Type B pancreatic cell (in vitro differentiated cells): ENCODE measurements at places on chromosomes 5 and 9. TPM values are rescaled to one million over a fixed set of nuclear protein-coding genes. Genes with fewer than 3 reads are reported as not detected.

LPAR1 gene
- total RNA-seq, result 15.3 and 32.8 TPM in 2 replicates

ANKRD31 gene
- 0.34 and 0.45 TPM in 2 replicates for total RNA-seq

DNA sequence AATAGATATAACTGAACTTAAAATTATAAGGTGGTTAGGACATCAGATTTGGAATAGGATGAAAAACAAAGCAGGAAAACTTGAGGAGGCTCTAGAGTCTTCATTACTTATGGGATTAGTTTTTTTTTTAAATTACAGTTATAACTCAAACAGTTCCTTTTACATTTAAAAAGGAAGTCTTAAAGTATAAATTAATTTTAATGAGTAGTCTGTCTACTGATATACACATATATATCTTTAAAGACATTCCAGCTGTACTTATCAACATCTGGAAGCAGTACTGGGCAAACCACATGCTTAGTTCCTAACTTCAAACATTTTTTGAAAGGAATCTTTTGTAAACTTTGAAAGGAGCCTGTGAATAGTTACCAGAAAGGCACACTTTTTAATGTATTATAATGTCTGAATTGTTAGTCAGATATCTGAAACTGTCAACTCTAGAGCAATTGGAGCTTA, 6.0 kb downstream of the ACTBL2 start:
- no peak overlapping the region for H3K27ac ChIP-seq
- H3K4me3 ChIP-seq, result no peak overlapping the region
- no peaks in the 10 kb centered on the region for H3K27me3 ChIP-seq
- peaks cover 11% of the 10 kb centered on the region for H3K4me1 ChIP-seq
- no peaks in the 10 kb centered on the region for H3K36me3 ChIP-seq

DNA sequence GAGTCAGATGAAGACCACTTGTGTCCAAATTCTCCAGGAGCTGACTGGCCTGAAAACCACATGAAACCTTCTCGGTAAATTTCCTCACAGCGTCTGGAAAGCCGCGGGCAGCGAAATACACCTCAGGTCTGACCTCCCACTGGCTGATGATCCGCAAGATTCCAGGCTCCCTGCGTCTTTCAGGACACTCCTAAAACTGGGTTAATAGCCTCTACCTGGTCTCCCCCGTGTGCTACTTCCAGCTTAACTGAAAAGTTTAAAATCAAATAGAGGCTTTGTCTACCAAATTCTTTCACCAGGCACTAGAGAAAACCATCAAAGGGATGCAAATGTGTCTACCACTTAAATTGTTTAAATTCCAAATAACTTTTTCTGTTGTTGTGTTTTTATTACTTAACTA, 312.6 kb downstream of the DRD1 start:
- H3K36me3 ChIP-seq, result peaks cover 3% of the 10 kb centered on the region
- H3K27me3 ChIP-seq, result peaks cover 19% of the 10 kb centered on the region
- no peak overlapping the region for H3K27ac ChIP-seq
- H3K4me3 ChIP-seq, result no peak overlapping the region
- no peak for DNase-seq

DNA sequence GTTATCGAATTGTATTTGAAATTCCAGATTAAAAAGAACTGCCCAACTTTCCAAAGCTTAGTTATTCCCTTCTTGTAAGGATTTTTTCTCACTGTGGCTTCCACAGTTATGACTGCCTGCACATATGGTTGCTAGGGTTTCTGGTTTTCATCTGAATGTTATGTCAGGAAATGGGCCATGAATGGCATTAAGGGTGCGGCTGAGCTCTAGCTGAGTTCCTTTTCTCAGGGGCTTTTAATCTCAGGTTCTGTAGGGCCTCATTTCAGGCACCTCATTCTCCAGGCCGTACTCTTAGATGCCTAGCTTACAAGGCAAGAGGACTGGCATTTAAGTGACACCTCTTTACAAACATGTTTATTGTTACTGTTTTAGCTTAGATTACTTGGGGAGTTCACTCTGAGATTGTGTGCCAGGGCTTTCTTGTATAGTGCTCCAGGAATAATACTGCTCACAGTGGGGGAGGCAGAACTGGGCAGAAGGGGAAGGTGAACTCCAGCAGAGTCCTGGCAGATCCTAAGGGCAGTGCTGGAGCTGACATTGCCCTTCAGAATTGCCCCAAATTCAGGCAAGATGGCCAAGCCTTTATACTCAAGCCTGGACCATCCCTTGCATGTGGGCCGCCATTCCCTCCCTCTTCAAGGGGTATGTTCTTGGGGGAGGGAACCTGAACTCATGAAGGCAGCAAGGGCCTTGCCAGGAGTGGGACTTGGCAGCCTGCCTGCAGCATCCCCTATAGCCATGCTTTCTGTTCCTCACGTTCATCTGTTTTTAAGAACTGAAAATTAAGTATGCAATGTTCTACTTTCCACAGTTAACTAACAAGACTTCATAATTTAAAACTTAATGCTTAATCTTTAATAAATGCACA, 111.5 kb downstream of the KDM4C start:
- H3K27me3 ChIP-seq, result no peaks in the 10 kb centered on the region
- no peak overlapping the region for H3K4me3 ChIP-seq
- DNase-seq, result no peak
- H3K27ac ChIP-seq, result no peak overlapping the region
- H3K36me3 ChIP-seq, result peaks cover 9% of the 10 kb centered on the region
- peaks cover 10% of the 10 kb centered on the region for H3K4me1 ChIP-seq

- no peaks in the 10 kb centered on the region for H3K4me1 ChIP-seq
- H3K27me3 ChIP-seq, result no peaks in the 10 kb centered on the region
- no peak overlapping the region for H3K4me3 ChIP-seq
- no peak for DNase-seq
- no peaks in the 10 kb centered on the region for H3K36me3 ChIP-seq
Measured at GRCh38 chr5:60826653-60827052, 17.4 kb downstream of the ELOVL7 start.

DNA sequence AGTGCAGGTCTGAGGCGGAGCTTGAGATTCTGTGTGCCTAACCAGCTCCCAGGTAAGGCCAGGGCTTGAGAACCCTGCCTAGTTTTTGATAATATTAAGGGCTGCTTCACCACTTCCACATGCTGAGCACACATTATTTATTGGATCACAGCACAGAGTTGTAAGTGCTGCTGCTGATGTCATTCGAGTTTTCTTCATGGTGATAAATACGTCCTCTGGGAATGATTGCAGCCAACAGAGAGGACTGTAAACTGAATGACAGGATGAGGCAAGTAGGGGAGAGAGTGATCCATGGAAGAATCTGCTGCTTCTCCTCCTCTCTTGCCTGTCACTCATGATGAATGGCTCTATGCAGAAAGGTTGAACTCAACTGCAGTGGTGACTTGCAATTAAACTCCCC, 77.9 kb upstream of the VPS13A start:
- no peak overlapping the region for H3K27ac ChIP-seq
- H3K36me3 ChIP-seq, result peaks cover 3% of the 10 kb centered on the region
- H3K4me1 ChIP-seq, result no peaks in the 10 kb centered on the region

SPZ1 gene
- total RNA-seq, result not detected in 2 replicates

DNA sequence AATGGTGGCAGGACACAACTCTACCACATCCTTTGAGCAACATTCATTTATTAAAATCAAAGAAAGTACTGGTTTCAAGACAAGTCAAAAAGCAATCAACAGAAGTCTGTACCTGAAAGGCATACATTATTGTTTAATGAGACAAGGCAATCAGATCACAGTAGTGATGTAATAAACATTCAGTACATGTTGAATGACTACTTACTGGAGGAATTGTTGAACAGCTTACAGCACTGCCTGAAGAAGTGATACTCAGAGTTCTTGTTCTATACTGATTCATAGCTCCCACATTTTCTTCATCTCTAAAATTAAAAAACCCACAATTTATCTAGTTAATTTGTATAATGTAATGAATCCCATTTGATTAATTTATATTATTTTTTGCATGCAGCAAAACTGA, 18.2 kb downstream of the RIOK2 start:
- no peaks in the 10 kb centered on the region for H3K27me3 ChIP-seq
- H3K4me1 ChIP-seq, result peaks cover 9% of the 10 kb centered on the region
- DNase-seq, result no peak

- no peaks in the 10 kb centered on the region for H3K36me3 ChIP-seq
- H3K4me3 ChIP-seq, result peak overlapping the region; percentile 76
- H3K4me1 ChIP-seq, result peaks cover 36% of the 10 kb centered on the region
- H3K27ac ChIP-seq, result peak overlapping the region; percentile 94
- no peak for DNase-seq
- H3K27me3 ChIP-seq, result no peaks in the 10 kb centered on the region
Measured at GRCh38 chr5:157913575-157913974, 54.6 kb upstream of the CLINT1 start.
